PC-3 (cell line): ENCODE measurements at places on chromosomes 2 and 18. TPM values are rescaled to one million over a fixed set of nuclear protein-coding genes. Genes with fewer than 3 reads are reported as not detected.
A peak's percentile ranks its signal among the peaks of the same experiment; 100 is the strongest.

The C1QL2 gene
- not detected in 2 replicates for total RNA-seq

The NXPH2 gene
- not detected in 2 replicates for total RNA-seq

The CFAP221 gene
- total RNA-seq, result not detected in 2 replicates

The NYAP2 gene
- total RNA-seq, result not detected in 2 replicates

GRCh38 chr2:207662203-207662602 lies 37.0 kb upstream of the METTL21A start:
- DNase-seq, result no peak

GRCh38 chr2:8572712-8573233 lies 109.1 kb upstream of the ID2 start:
- no peak for DNase-seq

GRCh38 chr2:151729415-151729811 lies 4.9 kb downstream of the NEB start:
- no peak for DNase-seq

DNA sequence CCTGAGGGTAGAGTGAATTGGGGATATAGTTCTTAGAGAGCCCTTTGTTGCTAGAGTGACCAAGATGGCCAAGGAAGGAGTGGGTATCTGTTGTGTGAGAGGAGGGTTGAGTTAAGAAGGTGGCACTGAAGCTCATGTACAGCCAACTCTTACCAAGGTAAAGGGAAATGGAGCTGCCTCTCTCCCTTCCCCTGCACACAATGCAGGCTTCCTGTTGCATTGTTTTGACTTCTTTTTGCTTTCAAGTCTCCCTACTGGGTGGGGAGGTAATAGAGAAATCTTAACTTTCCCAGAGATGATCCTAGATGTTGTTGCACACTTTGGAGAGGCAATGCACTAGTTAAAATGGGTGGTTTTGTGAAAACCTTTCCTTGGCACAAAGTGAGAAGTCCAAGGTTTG lies 23.8 kb downstream of the HOXD1 start:
- DNase-seq, result no peak

GRCh38 chr2:179751163-179751809 lies 110.1 kb downstream of the ZNF385B start:
- DNase-seq, result peak; percentile 50

- DNase-seq, result no peak
Measured at GRCh38 chr2:106941372-106941993, 55.5 kb upstream of the ST6GAL2 start.

GRCh38 chr2:1515986-1516797 lies 102.9 kb downstream of the TPO start:
- DNase-seq, result no peak

DNA sequence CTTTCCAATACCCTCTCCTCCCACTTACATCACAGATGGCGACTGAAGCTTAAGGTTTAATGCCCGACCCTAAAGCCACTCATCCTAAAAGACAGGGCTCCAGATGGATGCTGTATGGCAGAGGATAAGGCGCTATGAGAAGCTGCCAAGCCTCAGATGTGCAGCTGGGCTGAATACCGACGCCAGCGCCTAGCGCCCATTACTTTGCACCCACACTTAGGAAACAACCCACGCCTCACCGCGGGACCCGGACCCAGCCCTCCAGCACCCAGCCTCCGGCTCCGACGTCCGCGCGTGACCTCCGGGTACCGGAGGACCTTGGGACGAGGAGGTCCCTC lies 335 bp downstream of the TRAK2 start:
- peak; percentile 8 for DNase-seq
